Lung (tissue), 17 donors: ENCODE measurements at places on chromosomes 6 and 20. TPM values are rescaled to one million over a fixed set of nuclear protein-coding genes. Genes with fewer than 3 reads are reported as not detected.

The TRIM15 gene
- total RNA-seq = not detected

The TCF15 gene
- total RNA-seq = 0.82 TPM

The ARMC2 gene
- total RNA-seq = 16.5 TPM

The WFDC5 gene
- not detected for total RNA-seq

GRCh38 chr6:11975353-11975977 is 36.6 kb upstream of the HIVEP1 start:
- H3K27ac ChIP-seq = no peak overlapping the region
- peaks cover 2% of the 10 kb centered on the region for H3K4me1 ChIP-seq
- no peaks in the 10 kb centered on the region for H3K36me3 ChIP-seq
- peak; percentile 36 for DNase-seq

DNA sequence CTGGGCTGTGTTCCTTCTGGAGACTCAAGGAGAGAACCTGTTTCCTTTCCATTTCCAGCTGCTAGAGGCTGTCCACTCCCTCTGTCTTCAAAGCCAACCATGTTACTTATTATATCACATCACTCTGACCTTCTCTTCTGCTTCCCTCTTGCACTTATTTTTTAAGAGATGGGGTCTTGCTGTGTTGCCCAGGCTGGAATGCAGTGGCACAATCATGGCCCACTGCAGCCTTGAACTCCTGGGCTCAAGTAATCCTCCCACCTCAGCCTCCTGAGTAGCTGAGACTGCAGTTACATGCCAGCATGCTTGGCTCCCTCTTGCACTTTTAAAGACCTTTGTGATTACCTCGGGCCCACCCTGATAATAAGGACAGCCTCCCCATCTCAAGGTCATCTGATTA is 160.0 kb upstream of the DTNBP1 start:
- no peak for DNase-seq
- no peaks in the 10 kb centered on the region for H3K27me3 ChIP-seq
- H3K36me3 ChIP-seq = no peaks in the 10 kb centered on the region

GRCh38 chr20:23493172-23493772 is 2.4 kb downstream of the CST8 start:
- no peak overlapping the region for H3K27ac ChIP-seq
- H3K27me3 ChIP-seq = no peaks in the 10 kb centered on the region
- DNase-seq = no peak

DNA sequence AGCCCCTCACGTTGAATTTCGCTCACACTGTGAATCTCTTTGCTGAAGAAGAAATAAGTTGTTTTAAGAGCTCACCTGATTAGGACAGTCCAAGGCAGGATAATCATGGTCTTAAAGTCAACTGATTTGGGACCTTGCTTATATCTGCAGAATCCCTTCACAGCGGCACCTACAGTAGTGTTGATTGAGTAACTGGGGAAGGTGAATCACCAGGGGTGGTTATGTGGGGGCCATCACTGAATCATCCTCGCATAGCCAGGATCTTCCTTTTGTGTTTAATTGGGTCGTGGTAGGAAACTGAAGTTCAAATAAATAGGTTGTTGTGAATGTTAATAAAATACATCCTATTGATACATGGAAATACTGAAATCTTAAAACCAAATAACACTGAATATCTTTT is 20.2 kb upstream of the MICA start:
- H3K36me3 ChIP-seq = no peaks in the 10 kb centered on the region
- peaks cover 9% of the 10 kb centered on the region for H3K27me3 ChIP-seq
- no peak for DNase-seq
- no peaks in the 10 kb centered on the region for H3K4me1 ChIP-seq

DNA sequence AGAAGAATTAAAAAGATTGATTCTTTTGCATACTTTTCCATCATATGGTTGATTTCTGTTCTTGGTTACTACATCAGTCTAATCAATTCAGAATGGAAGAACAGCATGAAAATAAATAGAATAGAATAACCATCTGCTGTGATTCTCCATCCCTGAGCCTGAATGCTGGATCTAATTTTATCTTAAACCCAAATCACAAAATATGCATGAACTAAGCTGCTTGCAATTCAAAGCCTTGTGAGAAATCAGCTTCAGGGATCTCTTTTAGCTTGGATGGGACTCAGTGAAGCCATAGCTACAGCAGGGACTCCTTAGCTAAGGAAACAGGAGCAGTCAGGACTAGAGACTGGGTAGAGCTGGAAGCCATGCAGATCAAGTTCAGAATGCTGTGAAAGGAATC is 74.1 kb downstream of the TPBG start:
- H3K36me3 ChIP-seq = no peaks in the 10 kb centered on the region
- H3K27me3 ChIP-seq = no peaks in the 10 kb centered on the region
- no peak overlapping the region for H3K27ac ChIP-seq
- no peaks in the 10 kb centered on the region for H3K4me1 ChIP-seq

DNA sequence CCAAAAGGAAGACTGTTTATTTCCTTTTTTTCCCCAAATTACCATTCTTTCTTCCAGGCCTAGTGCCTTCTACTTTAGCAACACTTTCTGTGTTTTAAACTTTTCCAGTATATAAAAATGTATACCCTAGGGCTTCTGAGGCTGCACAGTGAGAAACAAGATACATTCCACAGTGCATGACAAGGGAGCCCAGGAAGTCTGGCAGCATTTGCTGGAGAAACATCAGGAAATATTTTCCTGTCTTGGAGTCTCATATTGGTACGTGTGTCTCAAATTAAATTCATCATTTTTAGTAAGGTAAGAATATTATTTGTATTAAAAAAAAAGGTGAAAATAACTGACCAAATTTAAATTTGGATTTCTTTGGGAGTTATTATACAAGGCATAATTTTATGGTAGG is 662.6 kb downstream of the RFPL4B start:
- no peaks in the 10 kb centered on the region for H3K27me3 ChIP-seq
- H3K36me3 ChIP-seq = no peaks in the 10 kb centered on the region
- H3K4me3 ChIP-seq = no peak overlapping the region
- H3K27ac ChIP-seq = no peak overlapping the region
- no peak for DNase-seq

GRCh38 chr20:2449386-2449785 is 21.2 kb downstream of the SNRPB start:
- no peaks in the 10 kb centered on the region for H3K36me3 ChIP-seq
- no peak overlapping the region for H3K4me3 ChIP-seq
- no peak overlapping the region for H3K27ac ChIP-seq
- DNase-seq = no peak
- H3K4me1 ChIP-seq = no peaks in the 10 kb centered on the region
